CD4-positive, alpha-beta T cell treated with Interleukin-2 at 100 ng/mL for 4 hours (primary cell): ENCODE measurements at places on chromosomes 11 and 22.
A peak's percentile ranks its signal among the peaks of the same experiment; 100 is the strongest.

- no peak for DNase-seq
These were observed 4.2 kb downstream of the FBLN1 start for GRCh38 chr22:45506816-45507360.

- peak; percentile 79 for DNase-seq
These were observed 22.6 kb upstream of the ADSL start for GRCh38 chr22:40323681-40324171.

DNA sequence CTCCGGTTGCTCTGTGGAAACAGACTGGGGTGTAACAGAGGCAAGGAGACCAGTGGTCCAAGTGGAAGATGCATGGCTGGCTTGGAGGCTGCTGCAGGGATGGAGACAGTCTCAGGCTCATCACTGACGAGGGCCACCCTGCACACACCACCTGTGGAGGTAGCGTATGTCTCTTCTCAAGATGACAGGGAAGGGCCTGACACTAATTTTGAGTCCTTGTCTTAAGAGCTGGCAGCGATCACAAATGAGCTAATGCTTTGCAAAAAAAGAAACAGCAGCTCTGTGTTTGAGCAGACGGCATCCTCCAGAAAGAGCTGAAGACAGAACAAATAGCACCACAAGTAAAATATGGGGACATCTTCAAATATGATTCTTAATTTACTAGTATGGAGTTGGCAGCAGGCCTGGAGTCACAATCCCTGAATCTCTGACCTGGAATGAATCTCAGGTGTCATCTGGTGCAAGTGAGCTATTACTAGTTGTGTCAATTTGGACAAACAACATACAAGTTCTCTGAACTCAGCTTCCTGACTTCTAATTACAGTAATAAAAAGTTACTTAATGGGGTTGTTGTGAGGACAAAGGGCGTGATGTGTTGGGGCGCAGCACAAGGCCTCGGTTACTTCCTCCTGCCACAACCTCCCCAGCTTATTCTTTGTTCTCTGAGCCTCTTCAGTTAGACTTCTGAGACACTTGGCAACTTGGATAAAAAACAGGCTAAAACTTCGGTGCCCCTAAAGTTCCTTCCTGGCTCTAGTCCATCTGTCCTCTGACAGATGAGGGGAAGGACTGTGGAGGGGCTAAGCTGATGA lies 95.2 kb upstream of the BID start:
- no peak for DNase-seq

- no peak for DNase-seq
These were observed 39.3 kb downstream of the NF2 start for GRCh38 chr22:29642694-29643093.

GRCh38 chr11:655036-655726 lies 18.1 kb downstream of the DRD4 start:
- no peak for DNase-seq
